ENCODE measurements at places on chromosomes 7 and 10.

- no peak for DNase-seq
Measured at GRCh38 chr7:51031216-51031615, 248.5 kb upstream of the GRB10 start.

DNA sequence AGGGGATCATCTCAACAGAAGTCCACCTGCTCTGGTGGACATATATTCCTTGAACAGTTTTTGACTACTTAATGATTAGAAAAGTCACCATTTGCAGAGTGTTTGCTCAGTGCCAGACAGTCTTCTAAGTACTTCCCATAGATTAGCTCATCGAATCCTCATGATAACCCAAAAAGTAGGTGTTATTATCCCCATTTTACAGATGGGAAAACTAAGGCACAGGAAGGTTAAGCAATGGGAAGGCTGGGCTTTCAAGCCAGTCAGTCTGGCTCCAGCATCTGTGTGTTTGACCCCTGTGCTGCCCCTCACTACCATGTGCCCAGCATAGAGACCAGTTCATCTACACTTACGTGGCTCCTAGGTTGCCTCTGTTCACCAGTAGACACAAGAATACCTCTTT, 15.9 kb downstream of the CDHR3 start:
- DNase-seq, result no peak

DNA sequence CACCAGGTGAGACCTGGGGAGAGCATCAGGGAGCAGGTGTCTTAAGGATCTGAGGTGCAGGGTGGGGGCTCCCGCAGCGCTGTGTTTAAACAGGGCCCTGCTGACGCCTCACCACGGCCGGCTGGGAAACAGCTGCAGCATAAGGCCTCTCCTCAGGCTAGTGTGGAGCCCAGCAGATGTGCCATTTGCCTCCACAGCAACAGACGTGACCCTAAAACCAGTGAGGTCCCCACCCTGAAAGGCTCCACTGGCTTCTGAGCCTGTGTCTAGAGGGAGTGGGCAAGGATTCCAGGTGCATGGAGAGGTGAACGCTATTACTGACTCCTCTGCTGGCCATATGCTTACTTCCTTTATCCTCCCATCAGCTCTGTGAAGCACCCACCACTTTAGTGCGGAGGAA, 47.8 kb downstream of the SYPL1 start:
- no peak for DNase-seq

DNA sequence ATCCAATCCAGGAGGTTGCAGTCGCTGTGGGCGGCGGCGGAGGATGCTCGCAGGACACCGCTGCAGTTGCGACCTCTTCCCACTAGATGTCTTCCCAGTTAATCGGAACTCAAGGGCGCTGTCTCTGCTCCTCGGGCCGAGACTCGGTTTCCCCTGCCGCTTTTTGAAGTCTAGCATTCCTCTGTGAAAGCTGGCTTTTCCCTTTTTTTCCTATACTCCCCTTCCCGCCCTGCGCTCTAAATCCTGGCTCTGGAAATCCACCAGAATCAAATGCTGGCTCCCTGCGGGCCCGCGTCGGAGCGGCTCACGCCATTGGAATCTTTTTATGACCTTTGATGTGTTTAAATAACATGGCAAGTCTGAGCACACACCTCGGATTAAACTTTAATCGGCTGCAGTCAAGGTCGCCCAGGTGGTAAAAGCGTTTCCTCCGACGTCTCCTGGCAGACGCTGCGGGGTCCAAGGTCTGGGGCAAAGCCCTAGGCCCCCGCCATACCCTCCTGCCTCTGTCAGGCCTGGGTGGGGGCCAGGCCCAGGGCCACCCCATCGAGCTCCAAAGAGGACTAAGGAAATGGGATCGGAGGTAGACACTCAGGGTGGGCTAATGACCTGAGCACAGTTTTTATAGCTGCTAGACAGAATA, 10.7 kb upstream of the HOXA13 start:
- peak; percentile 83 for DNase-seq

DNA sequence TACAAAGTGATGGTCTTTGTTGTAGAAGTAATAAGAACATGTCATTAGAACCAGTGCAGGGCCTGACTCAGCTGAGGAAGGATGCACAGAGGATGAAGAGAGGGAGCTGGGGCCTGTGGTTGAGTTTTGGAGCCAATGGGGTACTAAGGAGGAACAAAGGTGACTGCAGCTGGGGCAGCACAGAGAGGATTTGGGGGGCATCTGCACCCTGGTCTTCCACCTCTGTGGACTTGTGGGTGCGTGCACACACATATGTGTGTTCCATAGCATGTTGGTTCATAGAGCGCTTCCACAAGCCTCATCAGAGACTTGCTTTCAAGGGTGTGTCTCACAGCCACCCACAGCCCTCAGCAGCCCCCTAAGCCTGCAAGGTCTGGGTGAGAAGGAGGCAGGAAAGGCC, 650.3 kb upstream of the MGMT start:
- no peak for DNase-seq

GRCh38 chr7:34108165-34108564, 202.8 kb downstream of the BMPER start:
- no peak for DNase-seq

GRCh38 chr7:95585426-95585789, 10.9 kb downstream of the PDK4 start:
- DNase-seq, result no peak

DNA sequence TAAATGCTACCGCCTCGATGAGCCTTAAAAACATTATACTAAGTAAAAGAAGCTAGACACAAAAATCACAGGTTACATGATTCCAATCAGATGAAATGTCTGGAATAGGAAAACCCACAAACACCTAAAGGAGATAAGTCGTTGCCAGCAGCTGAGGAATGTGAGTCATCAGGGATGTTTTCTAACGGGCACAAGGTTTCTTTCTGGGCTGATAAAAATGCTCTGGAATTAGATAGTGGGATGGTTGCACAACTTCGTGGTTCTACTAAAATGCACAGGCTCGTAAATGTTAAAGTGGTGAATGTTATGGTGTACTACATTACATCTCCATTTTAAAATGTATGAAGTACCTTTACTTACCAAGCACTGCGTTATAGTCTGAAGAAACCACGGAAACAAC, 9.7 kb downstream of the ABLIM1 start:
- DNase-seq, result no peak

GRCh38 chr10:79407811-79408795, 37.3 kb downstream of the ZCCHC24 start:
- DNase-seq, result no peak

DNA sequence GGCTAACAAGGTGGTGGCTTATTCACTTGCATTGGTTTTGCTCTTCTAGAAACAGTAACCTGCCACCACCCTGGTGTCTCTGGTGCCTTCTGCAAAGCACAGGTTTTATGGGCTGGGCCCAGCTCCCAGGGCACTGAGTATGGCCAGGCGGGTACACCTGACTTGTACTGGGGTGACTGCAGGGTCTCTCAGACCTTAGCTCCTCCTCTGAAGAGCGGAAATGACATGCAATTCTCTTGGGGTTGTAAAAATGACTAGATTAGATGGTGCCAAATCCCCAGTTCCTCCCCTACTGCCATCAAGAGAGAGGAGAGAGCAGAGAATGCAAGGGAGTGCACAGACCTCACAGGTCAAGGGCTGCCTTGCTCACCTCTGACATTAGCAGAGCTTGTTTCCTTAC, 14.7 kb downstream of the ESYT2 start:
- DNase-seq, result no peak
